ENCODE measurements at places on chromosomes 7 and 10.
A peak's percentile ranks its signal among the peaks of the same experiment; 100 is the strongest.

DNA sequence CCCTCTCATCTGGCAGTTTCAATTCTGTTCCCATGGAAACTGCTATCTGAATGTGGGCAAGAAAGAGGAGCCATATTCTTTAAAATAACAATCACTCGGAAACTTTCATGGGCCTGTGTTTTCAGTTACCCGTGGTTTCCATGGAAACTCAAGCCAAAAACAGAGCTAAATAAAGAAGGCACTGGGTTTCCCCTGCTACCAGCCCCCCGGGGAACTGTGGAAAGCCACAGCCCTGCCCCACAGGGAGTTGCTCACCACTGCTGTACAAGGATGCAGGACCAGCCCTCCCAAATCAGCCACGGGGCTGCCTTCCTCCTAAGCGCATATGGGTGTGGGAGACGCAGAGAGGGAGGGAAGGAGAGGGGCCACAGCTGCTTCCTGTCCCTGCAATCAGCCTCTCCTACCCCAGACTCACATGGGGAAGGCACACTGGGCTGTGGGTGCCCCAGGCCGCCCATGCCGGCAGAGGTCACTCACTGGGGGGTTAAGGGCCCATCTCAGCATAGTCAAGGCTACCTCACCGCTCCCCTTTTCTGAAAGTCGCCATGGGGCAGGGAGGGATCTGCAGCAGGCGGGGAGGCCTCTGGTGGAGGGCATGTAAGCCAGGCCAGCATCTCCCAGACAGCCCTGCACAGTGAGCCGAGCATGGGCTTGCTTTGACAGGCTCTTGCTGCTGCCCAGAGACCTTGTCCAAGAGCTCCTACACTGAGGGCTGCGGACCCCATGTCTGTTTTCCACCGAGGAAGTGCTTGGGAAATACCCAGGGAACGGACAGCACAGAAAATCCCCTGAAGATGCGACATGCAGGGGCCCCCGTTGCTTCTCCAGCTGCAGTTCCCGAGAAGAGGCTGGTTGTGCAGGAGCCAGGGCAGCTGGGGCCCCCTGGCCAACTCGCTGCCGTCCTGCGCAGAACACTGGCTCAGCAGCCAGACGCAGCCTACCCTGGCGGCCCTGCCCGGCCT is 157.3 kb upstream of the PPP2R2D start:
- DNase-seq, result no peak

GRCh38 chr7:91557789-91558404 is 293.7 kb downstream of the FZD1 start:
- DNase-seq, result no peak

- no peak for DNase-seq
Measured at GRCh38 chr7:37781156-37781555, 67.2 kb upstream of the NME8 start.

DNA sequence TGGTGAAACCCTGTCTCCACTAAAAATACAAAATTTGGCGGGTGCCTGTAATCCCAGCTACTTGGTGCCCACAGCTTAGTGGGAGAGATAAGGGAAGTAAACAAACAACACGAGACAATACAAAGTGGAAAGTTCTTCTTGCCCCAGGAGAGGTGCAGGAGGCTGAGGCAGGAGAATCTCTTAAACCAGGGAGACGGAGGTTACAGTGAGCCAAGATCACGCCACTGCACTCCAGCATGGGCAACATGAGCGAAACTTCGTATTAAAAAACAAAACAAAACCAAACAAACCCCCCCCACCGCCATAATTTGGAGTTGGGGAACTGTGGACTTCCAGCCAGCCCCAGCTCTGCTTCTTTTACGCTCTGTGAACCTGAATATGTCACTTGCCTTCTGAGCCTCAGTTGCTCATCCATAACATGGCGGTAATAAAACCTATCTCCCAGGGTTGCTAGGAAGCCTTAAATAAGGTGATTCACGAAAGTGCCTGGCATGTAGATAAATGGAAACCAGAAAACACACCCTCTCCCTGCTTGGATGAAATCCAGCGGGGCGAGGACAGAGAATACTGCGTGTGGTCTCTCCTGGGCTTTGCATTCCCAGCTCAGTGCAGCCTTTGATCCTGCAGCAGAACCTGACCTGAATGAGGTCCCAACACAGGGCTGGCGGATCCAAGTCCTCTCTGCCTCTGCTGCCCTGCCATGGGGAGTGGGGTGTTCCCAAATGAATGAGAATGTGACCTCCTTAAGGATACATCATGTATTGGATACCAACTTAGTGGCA is 10.2 kb downstream of the MLXIPL start:
- DNase-seq, result no peak

GRCh38 chr7:498678-499641 is 20.7 kb downstream of the PDGFA start:
- no peak for DNase-seq

GRCh38 chr10:123835575-123835974 is 56.0 kb downstream of the CPXM2 start:
- DNase-seq, result no peak

DNA sequence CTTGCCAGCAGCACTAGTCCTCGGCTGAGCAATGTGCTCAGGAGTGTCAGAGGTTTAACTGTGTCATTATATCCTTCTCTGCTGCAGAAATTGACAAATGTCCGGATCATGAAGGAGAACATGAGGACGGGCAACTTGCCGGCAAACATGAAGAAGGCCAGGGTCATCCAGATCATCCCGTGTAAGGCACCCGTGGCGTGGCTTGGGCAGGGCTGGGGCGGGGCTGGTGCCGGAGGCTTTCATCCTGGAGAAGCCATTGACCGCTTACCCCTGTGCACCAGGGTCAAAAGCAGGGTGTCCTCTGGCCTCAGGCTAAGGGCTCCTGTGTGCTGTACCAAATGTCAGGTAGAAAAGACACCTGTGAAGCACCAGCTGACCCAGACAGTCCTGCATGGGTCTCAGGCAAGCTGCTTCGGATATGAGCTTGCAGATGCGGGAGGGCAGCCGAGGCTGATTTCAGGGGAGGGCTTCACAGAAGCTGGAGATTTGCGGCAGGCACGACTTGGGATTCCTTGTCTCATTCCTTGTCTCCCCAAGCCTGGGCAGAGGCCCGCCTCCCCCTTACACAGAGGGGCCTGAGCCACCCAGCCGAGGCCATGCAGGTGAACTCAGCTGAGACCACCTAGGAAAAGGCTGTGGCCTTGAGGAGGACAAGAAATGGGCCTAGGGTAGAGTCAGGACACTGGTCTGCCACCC is 55.4 kb downstream of the MKI67 start:
- no peak for DNase-seq

DNA sequence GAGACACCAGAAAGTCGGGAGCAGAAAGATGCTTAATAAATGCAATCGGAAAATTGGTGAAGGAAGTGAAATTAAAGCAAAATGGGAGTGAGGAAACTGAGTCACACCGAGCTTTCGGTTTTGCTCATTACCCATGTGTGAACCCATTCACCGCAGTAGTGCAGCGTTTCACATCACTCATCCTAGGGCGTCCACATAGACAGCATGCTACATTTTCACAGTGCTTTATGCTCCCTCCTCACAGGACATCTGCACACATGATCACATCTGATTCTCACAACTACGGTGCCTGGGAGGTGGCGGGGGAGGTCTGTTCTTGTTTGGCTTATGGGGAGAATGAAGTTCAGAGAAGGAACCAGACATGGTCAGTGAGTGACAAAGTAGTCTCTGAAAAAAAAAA is 36.6 kb upstream of the ATP6V0A4 start:
- DNase-seq, result peak; percentile 25

DNA sequence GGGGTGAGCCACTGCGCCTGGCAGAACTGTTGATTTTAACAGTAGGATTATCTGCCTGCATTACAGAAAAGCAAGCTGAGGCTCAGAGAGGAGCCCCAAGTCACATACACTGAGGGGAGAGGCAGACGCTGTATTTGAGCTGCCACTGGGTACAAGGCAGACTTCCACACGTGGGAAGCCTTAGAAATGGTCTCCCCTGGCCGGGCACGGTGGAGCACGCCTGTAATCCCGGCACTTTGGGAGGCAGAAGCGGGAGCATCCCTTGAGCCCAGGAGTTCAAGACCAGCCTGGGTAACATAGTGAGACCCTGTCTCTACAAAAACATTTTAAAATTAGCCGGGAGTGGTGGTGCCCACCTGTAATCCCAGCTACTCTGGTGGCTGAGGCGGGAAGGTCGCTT is 902 bp upstream of the FZD9 start:
- DNase-seq, result no peak

- peak; percentile 44 for DNase-seq
Measured at GRCh38 chr10:30694518-30695228, 65.1 kb upstream of the LYZL2 start.

- no peak for DNase-seq
Measured at GRCh38 chr10:116646502-116646901, 25.7 kb downstream of the PNLIPRP2 start.

- no peak for DNase-seq
Measured at GRCh38 chr10:59970396-59971368, 64.3 kb upstream of the CCDC6 start.

DNA sequence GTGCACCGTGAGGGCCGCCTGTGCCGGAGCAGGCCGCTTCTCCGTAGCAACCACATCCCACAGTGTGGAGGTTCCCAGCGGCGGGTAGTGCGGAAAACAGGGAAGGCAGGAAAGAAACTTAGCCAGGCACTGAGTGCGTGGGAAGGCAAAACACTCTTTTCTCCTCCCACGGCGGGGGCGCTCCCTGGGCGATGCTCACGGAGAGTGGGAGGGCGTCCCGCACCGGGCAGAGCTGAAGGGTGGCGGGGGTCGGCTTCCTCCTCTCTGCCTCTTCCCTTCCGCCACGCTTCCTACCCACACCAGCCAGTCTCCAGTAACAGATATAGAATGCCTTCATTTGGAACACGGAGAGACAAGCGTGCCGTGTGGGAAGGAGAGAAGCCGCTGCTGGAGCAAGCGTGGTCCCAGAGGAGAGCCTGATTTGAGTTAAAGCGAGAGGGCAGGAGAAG is 252.5 kb downstream of the PAXIP1 start:
- no peak for DNase-seq

GRCh38 chr10:71981876-71982230 is 17.7 kb downstream of the CHST3 start:
- DNase-seq, result no peak

DNA sequence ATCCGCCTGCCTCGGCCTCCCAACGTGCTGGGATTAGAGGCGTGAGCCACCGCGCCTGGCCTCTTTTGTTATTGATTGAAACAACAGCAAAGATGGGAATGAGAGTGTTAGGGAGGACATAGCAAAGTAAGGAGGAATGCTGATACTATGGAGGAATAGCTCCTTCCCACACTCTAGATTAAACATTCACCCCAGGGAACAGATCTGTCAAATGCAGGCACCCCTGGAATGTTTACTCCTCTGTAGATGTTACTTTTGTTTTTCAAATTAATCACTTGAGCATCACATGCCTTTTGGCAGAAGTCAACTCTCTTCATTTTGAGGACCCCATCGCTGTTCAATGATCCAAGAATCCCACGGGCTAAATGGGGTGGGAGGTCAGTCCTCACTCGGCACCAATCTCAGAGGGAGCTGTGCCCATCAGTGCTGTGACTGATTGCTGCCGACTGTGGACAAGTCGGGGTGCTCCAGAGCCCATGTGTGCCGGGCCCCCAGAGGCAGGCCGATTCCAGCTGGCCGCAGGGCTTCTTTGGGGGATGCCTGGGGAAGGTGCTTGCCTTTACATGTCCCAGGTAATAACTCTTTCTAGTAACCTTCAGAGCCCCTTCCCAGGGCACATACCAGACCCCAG is 10.2 kb upstream of the COBL start:
- no peak for DNase-seq

- no peak for DNase-seq
Measured at GRCh38 chr7:26843705-26844104, 20.7 kb downstream of the SKAP2 start.

DNA sequence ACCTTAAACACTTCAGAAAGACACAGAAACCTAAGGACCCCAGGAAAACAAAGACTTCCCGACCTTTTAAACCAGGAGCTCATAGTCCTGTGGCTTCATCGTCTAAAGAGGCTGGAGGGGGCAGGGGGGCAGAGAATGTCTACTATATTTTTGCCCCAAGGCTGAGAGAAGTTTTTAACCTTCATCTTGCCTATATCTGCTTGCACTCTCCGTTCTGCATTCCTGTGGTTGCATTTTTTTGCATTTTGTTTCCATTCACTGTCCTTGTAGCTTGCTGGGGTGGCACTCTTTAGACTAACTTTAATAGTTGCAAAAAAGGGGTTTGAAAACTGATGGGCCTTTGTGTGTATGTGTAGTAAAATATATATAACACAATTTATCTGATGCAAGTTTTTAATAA is 23.7 kb downstream of the PRKAR2B start:
- no peak for DNase-seq

DNA sequence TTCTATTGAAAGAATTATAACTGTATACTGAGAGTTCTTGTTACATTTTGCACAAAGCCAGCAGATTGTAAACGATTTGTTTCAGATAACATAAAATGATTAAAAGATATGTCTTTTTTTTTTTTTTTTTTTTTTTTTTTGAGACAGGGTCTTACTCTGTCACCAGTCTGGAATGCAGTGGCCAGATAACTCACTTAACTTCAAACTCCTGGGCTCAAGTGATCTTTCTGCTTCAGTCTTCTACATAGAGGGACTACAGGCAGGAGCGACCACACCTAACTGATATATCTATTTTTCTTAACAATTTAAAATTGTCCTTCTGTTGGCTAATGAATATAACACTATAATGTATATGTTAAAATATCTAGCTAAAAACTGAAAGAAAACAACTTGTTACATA is 317.3 kb upstream of the CACNA2D1 start:
- DNase-seq, result no peak

GRCh38 chr7:116542618-116543017 is 17.8 kb downstream of the CAV1 start:
- DNase-seq, result no peak

DNA sequence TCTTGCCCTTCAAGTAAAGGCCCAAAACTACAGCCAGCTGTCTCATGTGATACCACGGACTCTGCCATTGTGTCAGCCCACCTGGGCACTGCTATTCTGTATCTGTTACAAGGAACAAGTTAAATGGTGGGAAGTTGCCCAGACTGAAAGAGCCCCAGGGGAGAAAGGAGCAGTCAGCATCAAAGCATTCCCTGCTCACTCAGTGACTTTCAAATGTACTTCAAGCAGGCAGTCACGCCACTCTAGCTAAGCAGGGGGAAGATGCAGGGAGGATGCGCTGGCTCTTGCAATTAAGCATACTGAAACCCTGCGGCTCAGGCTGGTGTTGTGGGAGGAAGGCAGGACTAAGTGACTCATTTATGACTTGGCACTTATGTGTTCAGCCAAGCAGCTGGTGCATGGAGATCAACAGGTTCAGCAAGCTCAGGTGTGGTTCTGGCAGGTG is 1249.6 kb downstream of the TYW1 start:
- DNase-seq, result peak; percentile 5

- no peak for DNase-seq
Measured at GRCh38 chr7:111516612-111517011, 45.7 kb downstream of the IMMP2L start.

DNA sequence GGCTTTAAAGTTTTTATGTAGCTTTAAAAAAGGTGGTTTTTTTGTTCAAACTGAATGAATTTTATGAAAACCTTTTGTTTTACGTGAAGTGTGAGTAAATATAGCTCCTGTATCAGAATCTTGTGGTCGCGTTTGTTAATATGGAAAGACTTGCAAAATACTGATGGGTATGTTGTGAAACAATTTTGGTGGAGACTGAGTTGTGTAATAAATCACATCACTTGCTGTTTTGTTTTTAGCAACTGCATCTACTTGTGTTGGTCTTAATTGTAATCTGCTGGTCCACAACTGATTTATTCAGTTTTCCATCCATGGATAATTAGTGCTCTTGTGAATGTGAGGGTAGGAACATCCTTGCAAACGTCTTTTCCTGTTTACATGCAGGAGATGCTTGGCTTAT is 10.5 kb downstream of the PLXDC2 start:
- no peak for DNase-seq

Measured in activated CD4-positive, alpha-beta T cell treated with anti-CD3 and anti-CD28 coated beads for 48 hours (primary cell).